ENCODE measurements at places on chromosomes 12 and 14.

GRCh38 chr14:54475187-54475899 lies 13.4 kb downstream of the GMFB start:
- no peak for DNase-seq

DNA sequence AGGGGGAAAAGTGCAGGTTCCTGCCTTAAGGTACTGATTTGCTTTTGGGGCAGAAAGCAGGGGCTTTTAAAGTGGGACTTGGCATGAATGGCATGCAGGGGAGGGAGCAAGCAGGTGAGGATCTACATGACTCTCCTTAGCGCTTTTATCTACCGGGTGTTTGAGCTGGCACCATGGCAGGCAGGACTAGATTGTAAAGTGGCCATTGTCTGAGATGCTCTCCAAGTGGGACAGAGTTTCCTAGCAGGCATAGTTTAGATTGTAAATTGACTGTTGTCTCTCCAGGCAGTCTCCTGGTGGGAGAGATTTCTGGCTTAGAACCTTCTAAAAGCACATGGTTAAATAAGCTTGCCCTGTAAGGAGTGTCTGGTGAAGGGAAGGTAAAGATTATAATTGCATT lies 5.3 kb upstream of the DICER1 start:
- no peak for DNase-seq

GRCh38 chr12:32600681-32601080 lies 78.4 kb upstream of the DNM1L start:
- DNase-seq = no peak

GRCh38 chr14:87940894-87941293 lies 52.1 kb downstream of the GALC start:
- DNase-seq = no peak

GRCh38 chr12:108606492-108606891 lies 8.6 kb upstream of the TMEM119 start:
- no peak for DNase-seq

DNA sequence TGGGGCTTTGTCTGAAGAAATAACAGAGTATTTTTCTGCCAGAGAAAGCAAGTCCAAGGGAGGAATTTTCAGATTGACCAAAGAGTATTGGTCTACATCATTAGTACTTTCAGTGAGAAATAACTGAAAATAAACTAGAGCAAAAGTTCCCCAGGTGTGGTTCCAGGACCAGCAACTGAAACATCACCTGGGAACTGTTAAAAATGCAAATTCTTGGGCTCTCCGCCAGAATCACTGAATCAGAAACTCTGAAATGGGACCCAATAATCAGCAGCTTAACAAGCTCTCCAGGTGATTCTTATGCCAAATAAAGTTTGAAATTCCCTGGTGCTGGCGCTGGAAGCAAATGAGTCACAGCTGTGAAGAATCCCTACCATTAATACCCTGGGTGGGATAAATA lies 52.1 kb downstream of the EIF2S3B start:
- no peak for DNase-seq

- DNase-seq = peak; percentile 38
These were observed 25.7 kb downstream of the KLRK1 start for GRCh38 chr12:10363914-10364814.

GRCh38 chr14:90616313-90616712 lies 199.9 kb downstream of the TTC7B start:
- no peak for DNase-seq

DNA sequence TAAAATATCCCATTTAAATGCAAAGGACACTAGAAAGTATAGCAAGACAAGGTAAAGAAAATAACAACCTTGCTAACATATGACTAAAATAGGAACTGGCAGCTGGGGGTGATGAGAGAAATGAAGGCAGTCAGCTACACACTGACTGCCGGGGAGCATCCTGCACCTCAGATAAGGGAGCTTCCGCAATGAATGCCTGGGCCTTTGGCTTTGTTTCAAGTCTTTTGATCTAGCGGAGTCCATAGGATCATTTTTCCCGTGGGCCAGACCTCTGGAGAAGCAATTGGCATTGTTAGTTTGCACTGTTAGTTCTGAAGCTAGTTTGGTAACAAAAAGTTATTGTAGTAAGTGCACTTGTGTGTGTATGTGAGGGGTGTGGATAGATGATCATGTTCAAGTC lies 639.9 kb downstream of the DIO2 start:
- DNase-seq = no peak

- no peak for DNase-seq
These were observed 836 bp downstream of the EVL start for GRCh38 chr14:100065942-100066574.

DNA sequence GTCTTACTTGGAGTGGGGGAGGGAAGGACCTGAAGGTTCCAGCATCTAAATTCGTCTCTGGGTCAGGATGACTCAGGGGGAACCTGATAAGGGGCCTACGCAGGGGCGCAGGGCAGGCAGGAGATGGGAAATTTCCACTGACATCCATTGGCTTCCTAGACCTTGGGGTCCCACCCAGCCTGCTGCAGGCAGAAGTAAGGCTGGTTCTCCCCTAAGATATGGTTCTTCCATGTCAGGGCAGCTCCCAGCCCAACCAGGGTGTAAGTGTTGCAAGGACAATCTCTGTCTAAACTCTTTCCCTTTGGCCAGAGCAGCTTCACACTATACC lies 2.1 kb upstream of the NDRG2 start:
- no peak for DNase-seq

DNA sequence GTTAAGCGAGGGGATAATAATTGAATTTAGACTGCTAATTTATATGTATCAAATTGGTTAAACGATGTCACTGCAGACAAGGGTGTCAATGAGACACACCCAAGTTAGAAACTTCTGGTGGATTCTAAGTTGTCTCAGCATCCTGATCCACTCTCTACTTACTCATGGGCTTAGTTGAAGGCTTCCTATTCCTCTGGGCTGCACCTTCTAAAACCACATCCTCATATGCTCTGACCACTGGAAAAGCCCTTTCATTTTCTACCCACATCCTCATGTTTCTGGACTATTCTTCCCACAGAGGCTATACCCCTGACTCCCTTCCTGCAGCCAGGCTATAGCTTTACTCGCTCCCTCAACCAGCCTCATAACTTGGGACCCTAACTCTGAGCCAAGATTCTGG lies 493.8 kb downstream of the VRK1 start:
- peak; percentile 76 for DNase-seq

- DNase-seq = no peak
These were observed 45.4 kb upstream of the PCED1B start for GRCh38 chr12:47033789-47034555.

- DNase-seq = no peak
These were observed 8.3 kb upstream of the PPFIBP1 start for GRCh38 chr12:27515671-27516070.

DNA sequence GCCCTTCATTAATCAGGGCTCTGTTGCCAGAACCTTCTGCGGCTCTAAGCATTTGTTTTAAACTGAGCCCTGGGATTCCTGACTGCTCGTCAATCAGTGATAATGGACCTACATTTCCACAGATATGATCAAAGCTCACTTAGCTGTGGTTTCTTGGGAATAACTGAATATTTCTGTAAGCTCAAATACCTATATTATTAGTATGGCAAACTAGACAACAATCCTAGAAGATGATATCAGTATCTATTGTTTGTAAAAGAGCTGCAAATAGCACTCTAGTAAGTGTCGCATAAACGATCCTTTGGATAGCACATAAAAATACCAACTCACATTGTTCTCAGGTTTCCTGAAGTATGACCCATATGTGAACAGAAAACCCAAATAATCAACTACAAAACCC lies 150.4 kb downstream of the PPM1H start:
- no peak for DNase-seq

DNA sequence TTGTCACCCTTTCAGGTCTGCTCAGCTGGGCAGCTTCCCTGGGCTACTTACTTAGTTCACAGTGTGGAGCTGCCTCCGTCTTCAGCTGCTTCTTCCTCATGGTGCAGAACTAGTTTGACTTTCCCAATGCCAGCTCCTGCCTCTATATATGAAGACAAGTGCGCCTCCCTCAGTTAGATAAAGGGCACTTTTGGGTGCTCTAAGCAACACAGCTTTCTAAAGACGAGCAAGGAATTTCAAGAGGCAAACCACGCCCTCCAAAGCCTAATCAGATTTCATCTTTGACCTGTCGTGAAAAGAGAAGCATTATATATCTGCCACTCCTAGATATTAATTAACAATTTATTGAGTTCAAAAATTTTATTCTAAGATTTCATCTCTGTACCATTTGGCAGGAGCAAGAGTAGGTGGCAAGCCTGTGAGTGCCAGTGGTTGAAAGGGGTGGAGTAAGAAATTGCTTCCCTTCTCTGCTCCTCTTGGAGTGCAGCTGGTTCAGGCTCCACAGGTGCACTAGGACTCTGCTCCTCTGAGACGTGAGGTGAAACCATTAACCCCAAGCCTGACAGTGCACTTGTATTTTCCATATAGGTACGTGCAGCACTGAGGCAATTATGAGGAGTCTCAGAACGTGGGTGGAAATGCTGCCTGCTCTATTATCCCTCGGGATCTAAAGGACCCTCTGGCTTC lies 2.1 kb upstream of the SLC11A2 start:
- DNase-seq = peak; percentile 57

- no peak for DNase-seq
These were observed 44.8 kb downstream of the EP400 start for GRCh38 chr12:131994589-131994988.

DNA sequence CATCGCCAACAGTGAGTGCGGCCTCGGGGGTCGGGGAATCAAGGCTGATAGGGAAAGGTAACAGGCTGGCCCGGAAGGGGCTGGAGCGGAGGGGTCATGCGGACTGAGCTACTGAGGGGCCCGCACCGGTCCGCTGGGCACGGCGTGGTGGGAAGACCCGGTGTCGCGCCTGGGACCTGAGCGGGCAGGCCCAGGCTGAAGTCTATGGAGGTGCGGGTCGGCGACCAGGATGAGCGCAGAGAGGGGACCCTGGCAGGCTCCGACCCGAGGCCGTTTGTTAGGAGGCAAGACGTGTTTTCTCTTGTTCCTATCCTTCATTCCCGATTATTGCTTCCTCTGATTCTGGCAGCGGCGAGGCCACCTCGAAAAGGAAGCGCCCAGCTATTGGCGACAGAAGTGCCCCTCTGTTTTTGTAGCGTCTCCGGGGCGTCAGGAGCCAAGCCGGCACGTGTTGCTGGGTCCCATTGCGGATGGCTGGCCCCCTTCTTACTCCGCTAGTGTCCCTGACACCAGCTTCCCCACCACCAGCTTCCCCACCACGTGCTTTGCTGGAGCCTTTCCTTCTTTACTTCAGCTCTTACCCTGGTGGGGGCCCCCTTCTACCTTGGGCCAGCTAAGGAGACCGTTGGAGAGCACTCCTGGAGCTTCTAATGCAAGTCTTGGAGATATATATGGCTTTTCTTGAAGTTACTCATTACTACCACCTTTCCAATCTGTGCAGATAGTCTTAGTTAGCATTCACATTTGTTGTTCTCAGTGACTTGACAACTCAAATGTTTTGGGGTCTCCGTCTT lies 653 bp downstream of the PA2G4 start:
- DNase-seq = peak; percentile 30

DNA sequence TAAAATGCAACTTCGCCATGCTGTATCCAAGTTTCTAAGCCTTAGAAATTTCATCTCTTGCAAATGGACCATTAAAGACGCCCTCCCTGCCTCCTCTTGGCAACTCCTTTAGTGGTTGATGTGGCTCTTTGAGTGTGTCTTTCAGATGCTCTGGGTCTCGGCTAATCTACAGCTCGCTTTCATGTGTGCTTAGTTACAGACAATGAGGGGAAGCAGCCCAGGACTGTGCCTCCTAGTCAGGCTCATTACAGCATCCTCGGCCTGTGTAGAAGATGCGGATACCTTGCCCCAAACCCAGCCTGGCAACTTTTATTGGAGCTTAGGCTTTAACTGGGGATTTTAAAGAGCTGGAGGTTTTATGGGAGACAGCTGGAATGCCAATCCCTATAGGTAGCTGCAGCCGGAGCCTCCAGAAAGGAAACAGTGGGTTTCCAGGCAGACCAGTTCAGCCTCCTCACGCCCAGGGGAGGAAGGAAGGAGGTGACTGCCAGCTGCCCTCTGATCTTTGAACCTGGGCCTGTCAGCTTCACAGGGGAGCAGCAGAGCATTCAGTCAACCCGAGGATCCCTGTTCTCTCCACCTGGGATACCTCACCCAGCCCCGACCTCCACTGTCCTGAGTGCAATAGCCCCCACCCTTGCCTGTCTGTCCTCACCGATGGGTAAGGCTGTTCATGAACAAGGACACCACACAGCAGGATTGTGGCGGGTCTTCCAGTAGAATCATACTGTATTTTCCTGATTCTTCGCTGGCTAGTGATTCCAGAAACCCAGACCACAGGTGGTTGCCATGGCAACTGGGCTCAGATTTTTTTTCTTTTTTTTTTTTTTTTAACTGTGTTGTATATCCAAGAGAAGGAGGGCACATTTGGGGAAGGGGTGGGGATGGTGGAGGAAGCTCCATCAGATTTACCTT lies 638.5 kb downstream of the MED13L start:
- DNase-seq = no peak

All from HT1080 (cell line).